NB4 (cell line): ENCODE measurements at places on chromosomes 1 and 21.

DNA sequence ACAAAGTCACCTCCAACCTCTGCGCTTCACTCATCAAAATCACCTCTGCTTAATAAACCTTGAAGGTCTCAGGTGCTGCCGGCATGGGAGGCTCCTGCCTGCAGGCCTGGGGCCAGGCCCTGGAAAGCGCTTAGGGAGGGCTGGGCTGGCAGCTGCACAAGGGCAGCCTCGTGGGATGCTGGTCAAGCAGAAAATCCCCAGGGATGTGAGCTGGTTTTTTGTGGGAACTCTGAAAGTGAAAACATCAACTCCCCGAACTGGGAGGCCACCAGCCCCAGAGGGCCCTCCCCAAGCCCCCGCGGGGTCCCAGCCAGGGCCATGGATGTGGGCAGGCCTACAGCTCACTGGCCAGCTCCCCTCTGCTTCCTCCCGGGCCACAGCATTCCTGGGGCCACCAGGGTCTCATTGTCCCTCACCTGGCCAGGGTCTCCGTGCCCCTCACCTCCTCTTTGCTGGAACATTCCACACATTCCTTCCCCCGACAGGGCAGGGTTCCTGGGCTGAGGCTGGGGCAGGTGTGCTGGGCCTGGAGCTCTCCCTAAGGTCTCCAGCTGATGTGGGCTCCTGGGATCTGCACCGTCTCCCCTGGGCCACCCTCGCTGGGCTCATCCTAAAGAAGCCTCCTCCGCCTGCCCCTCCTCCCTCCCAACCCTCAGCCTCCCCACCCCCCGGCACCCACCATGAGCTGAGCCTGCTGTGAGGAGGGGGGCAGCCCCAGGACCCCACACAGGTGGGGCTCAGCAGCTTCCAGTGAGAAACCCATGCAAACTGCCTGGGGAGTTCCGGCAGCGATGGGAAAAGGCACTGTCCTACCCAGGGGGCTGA lies 36.0 kb upstream of the POFUT2 start:
- DNase-seq, result no peak

DNA sequence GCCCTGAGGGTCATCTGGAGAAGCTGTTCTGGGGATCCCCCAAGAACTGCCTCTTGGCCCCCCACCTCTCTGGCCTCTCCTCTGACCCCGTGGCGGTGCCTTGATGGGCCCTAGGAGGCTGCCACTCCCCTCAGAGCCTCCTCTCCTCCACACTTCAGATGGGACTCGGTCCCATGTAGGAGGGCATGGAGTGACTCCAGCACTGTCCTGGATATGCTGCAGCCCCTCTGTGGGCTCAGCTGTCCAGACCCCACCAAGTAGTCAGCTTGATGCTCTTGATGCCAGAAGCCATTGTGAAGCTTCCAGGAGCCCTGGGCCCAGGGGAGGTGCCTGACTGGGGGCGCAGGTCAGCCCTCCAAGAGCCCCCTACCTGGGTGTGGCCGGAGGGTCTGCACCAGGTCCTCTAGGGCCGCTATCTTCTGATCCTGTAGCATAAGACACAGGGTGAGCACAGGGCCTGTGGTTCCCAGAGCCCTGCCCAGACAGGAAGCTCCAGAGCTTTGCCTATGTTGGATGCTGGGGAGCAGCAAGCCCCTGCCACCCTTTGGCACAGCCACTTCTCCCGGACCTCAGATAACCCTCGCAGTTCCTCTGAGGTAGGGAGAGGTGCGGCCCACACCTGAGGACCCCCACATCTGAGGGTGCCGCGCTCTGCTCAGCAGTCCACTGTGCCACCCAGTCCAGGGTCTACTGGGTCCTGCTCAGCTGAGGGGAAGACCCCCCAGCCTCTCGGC lies 9.2 kb downstream of the UBXN11 start:
- no peak for DNase-seq

GRCh38 chr1:44919400-44919799 lies 67.0 kb downstream of the EIF2B3 start:
- no peak for DNase-seq

- DNase-seq, result no peak
These were observed 27.2 kb downstream of the CHD5 start for GRCh38 chr1:6152882-6153281.

DNA sequence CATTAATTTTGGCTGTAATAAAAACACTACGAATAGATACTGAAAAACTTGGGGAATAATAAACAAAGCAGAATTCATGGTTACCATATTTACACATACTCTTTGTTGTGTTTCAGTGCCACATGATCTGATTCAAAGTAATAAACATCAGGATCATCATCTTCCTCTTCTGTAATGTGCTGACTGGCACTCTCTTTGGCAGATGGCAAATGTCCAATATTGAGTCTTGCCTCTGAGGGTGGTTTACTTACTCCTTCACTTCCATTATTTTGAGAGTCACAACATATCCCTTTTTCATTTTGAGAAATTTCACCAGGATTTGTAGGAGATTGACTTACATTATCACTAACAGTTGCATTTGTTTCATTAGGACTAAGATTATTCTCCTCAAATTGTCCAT lies 50.7 kb downstream of the ZZZ3 start:
- DNase-seq, result no peak

- no peak for DNase-seq
These were observed 15.3 kb upstream of the POU3F1 start for GRCh38 chr1:38061883-38062328.

GRCh38 chr1:44544960-44545359 lies 129.3 kb downstream of the TMEM53 start:
- DNase-seq, result no peak
